Stimulated activated CD8-positive, alpha-beta memory T cell treated with anti-CD3 and anti-CD28 coated beads, Interleukin-4, amount 100 ng/mL, for 4 hours (primary cell): ENCODE measurements at places on chromosomes 1 and 21.

- no peak for DNase-seq
These were observed 4.7 kb upstream of the SPATA45 start for GRCh38 chr1:212852105-212852688.

DNA sequence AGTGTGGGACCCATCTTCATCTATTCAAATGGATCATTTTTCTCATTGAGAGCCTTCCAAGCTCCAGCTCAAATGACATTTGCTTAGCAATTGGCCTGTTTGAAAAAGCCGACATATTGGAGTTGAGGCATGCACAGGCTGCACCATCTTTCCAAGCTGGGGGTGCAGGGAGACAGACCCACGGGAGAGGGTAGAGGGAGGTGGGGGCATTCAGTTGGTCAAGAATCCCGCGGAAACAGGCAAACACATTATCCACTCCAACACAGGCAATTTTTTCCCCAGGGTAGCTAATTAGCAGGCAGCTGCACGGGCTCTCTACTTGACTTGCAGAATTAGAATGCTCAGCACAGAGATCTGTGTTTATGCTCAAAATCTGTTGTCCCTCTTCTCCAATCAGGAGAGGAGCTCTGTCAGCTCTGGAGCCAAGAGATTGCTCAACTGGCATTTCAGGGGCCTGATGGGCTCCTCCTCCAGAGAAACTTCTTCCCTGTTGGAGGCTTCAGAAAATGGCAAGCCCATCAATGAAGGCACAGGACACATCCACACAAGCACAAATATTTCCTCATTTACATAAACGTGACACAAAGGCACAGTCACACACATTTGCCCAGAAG is 267.8 kb downstream of the FOXD2 start:
- no peak for DNase-seq

DNA sequence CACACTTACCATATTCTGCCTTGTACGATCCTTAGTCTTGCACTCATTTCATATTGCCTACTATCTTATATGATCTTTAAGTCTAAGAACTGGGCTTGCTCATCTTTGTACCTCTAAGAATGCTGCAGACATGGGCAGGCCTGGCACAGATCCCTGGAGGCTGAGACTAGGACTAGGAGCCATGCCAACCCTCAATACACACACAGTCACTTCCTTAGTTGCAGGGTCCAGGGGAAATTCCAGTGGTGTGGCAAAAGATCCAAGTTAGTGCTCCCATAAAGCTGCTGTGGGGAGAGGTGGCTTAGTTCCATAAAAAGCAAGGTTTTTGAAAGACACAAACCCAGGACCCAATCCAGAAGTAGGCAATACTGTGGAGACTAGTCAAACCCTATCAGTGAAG is 59.9 kb downstream of the CYYR1 start:
- no peak for DNase-seq

DNA sequence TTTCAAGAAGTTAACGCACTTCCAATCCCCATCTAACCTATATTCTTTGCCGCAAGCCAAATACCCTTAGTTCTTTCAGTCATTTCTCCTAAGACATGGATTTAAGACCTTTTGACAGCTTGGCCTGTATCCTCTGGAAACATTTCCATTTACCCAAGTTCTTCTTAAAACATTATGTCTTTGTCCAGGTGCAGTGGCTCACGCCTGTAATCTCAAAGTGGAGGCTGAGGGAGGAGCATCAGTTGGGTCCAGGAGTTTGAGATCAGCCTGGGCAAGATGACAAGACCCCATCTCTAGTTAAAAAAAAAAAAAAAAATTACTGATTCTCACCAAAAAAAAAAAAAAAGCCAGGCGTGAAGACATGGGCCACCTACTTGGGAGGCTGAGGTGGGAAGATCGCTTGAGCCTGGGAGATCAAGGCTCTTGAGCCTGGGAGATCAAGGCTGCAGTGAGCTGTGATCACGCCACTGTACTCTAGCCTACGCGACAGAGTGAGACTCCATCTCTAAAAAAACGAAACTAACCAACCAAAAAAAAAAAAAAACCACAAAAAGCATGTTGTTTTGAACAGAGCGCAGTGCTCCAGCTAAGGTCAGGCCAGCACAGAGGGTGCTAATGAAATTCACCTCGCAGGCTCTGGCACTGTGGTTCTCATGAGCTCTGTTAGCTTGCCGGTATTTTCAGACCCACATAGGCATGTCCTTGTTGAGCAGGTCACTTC is 36.0 kb downstream of the NUAK2 start:
- peak; percentile 37 for DNase-seq

DNA sequence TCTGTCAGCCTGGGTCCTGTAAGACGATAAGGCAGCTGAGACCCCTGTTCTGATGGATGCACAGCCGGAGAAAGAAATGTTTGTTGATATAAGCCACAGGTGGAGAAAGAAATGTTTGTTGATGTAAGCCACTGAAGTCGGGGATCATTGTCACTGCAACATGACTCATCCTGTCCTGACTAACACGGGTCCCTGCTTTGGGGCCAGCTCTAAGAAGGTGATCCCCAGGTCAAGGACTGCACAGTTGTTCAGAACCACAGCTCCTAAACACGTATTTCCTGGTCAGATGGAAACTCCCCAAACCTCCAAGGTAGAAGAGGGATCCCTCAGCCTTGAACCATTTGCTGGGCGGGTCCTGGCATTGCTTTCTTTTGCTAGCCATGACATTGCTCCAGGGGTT is 86.4 kb upstream of the IGSF21 start:
- no peak for DNase-seq

GRCh38 chr1:107297681-107298080 is 156.8 kb downstream of the NTNG1 start:
- no peak for DNase-seq

- DNase-seq = peak; percentile 63
These were observed 29.8 kb downstream of the TEX35 start for GRCh38 chr1:178542554-178543289.

GRCh38 chr1:153583976-153584375 is 18.3 kb upstream of the S100A2 start:
- no peak for DNase-seq

DNA sequence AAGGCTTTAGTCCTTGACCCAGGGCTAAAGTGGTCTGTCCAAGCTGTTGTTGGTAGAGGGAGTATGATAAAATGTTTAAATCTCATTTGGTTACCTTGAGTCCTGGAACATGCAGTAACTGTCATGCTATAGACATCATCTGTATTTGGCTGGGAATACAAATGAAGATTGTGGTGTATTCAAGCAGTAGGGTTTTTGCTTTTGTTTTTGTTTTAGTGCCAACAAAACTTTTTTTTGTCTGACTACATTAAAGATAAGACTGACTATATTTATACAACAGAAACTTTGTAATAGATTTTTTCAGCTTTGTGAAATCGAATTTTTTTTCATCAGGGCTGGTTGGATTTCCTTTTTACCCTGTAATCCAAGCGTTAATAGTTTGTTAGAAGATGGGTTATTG is 7.4 kb upstream of the SARS1 start:
- DNase-seq = no peak

GRCh38 chr1:43835082-43836021 is 98.2 kb upstream of the ARTN start:
- DNase-seq = no peak

DNA sequence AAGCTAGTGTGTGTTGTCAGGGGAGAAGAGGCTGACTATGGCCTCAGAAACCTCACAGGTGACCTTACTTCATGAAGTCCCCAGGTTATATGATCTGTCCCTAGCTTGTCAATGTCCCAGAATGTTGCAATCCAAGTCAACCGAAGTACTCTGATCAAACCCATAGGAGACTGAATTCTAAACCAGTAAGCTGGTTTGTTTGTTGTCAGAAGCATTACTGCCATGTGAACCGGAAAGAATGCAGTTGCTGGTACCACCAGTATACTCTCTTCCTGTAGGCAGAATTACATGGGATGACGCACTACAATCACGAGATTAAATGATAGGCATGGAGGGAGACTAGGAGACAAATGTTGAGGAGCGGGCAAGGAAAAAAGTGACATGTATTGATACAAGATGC is 26.1 kb upstream of the MAN1A2 start:
- DNase-seq = no peak

DNA sequence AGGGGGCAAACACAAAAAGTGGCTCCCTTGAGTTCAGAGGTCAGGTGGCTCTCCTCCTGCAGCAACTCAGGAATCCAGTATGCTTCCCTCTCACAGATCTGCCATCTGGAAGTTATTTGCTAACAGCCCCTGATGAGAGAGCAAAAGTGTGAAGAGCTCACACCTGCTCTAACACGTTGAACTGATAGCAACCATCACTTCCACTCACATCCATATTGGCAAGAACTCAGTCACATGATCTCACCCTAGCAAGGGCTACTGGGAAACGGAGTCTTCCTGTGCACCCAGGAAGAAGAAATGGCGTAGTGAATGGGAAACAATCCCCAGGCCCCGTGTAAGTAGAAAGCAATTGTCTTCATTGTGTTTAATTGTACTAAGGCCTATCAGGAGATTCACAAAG is 20.7 kb upstream of the SLC45A1 start:
- no peak for DNase-seq

DNA sequence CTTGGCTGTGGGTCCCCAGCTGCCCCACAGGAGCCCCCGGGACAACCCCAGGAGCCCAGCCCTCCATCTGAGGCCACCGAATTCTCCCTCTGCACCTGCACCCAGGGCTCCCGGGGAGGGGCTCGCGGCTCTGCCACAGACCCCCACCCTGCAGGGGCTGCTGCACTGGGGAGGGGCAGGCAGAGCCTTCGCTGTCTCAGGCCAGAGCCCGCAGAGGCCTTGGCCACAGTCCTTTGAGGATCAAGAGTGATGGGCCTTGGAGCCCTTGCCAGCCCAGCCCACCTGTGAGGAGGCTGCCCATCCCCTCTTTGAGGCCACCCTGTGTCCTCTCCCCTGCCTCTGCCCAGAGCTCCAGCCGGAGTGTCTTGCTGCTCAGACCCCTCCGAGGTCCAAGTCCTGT is 6.5 kb downstream of the PERM1 start:
- no peak for DNase-seq

DNA sequence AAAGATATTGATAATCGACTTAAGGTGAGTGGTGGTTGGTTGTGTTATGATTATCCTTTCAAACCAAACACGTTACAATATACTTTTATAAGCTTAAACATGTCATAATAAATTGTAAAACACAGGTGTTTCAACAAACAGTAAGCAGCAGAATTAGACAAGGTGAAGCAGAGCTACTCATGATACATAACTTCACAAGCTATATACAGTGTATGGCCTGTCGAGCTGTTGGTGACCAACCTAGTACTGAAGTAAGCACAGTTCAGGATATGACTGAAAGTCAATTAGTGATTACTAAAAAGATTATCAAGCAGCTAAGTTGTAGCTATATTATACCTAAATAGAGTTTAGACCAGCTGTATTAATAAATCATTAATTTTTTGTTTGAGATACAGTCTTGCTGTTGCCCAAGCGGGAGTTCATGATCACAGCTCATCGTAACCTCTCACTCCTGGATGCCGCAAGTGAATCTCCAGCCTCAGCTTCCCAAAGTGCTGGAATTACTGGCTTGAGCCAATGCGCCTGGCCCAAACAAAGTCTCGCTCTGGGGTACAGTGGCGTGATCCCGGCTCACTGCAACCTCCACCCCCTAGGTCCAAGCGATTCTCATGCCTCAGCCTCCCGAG is 148.1 kb downstream of the EIF4G3 start:
- DNase-seq = no peak

- DNase-seq = no peak
These were observed 92.0 kb upstream of the PRMT6 start for GRCh38 chr1:106964495-106964894.

DNA sequence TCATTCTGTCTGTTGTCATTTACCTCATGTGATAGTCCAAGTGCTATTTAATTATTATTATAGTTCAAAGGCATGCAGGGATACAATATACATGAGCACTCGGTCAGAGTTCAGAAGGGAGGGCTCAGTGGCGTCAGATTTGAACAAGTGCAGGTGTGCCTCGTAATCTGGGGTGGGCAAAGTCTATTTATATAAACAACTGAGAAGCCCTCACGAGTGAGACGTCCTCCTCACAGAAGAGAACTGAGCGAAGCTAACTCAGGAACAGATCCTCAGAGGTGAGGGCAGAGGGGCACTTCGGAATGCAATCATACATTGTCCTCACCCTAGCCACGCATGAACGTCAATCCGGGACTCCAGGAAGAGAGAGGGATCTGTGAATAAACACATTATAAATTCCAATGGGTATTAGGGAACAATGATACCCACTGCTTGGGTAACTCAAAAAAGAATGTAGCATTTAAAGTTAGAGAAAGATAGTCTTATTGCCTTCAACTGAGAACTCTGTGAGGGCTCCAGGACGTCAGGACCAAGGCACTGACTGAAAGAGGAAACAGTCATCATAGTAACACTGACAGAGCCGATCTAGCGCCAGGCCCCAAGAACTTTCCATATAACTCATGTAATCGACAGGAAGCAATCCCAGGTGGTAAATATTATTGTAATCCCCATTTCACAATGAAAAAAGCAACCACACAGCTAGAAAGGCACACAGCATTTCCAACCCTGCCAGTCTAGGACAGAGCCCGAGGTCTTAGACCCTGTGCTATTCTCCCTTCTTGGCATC is 127.1 kb upstream of the B3GALT2 start:
- DNase-seq = no peak

DNA sequence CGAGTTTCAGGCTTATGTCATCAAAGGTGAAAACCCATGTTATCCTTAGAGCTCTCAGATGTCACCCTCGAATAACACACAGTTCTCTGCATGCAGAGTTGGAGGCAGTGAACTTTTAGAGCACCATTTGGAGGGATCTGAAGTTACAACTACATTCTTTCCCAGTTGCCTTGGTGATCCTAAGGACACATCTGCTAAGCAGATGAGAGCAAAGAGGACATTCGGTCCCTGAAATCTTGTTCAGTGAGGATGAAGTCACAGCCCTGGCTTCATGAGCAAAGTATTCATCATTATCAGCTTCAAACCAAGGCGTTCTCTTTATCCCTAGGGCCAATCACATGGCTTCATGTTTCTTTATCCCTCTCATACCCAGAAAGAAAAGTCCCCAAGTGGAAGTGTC is 23.1 kb upstream of the MCOLN2 start:
- no peak for DNase-seq

- no peak for DNase-seq
These were observed 19.9 kb upstream of the LHX4 start for GRCh38 chr1:180210008-180210620.

DNA sequence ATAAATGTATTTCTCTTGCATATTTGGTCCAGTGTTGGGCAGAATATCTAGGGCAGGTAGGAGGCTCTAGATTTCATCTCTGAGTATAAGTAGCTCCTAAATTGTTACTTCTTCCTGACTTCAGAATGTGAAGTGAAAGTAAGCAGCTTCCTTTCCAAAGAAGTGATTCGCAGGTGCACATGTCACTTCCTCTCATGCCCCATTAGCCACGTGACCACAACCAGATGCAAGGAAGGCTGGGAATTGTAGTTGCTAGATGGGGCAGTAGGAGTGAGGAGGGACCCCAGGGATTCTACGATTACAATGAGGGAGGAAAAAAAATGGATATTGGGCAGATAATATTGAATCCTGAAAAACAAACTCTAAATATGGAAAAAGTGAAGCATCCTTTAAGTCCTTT is 113.2 kb upstream of the CYYR1 start:
- no peak for DNase-seq

DNA sequence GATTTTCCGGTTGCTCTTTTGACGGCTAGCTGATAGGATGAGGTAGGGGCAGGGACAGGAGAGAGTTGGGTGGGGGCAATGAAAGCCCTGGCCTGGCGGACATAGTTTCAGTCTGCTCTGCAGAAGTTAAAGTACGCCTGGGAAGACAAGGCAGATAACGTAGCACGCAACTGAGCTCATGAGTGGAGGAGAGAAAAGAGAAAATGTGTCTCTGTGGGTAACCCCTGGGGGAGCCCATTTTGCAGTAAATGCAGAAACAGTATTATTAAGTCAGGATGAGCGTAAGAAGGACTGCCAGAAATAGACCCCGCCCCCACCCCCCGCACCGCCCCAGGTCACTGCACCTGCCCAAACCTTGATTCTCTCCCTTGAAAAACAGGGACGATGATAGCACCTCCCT is 51.7 kb upstream of the TARBP1 start:
- no peak for DNase-seq
